ENCODE measurements at places on chromosomes 3 and 15.

- no peak for DNase-seq
These were observed 162.4 kb upstream of the STT3B start for GRCh38 chr3:31370380-31370666.

DNA sequence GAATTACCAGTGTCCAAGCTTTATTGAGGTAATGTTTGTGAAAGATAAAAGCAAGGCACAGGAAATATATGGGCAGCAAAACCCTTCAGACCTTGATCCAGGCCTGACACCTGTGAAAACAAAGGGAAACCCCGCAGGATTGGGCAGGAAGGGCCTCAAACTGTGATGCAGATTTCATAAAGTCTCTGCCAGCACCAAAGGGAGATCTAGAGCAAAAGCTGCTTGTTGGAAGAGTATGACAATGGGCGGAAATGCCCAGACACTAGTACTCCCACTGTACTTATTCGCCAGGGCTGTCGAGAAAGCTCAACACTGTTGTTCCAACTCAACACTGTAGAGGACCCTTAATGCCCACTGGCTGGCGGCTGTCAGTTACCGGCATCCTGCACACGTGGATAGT is 207.9 kb downstream of the CD47 start:
- no peak for DNase-seq

GRCh38 chr15:71447328-71448250 is 332.3 kb downstream of the THSD4 start:
- no peak for DNase-seq

- DNase-seq: no peak
These were observed 23.7 kb downstream of the ALPK3 start for GRCh38 chr15:84840741-84841429.

DNA sequence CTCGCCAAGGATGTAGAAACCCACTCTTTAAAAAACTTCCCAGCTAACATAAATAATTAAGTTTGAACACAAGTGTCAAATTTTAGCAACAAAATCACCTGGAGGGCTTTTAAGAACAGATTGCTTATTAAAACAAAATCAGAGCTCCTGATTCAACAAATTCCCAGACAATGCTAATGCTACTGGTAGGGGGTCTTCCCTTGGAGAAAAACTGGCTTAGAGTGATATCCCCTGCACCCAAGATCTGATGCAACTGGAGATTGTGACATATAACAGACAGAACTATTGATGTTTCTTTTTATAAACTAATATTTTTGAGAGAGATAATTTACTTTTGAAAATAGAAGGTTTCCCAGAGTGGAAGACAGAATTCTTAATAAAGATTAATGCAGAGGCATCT is 19.9 kb downstream of the IGSF10 start:
- no peak for DNase-seq

GRCh38 chr3:29195056-29195455 is 85.8 kb upstream of the RBMS3 start:
- DNase-seq: no peak

DNA sequence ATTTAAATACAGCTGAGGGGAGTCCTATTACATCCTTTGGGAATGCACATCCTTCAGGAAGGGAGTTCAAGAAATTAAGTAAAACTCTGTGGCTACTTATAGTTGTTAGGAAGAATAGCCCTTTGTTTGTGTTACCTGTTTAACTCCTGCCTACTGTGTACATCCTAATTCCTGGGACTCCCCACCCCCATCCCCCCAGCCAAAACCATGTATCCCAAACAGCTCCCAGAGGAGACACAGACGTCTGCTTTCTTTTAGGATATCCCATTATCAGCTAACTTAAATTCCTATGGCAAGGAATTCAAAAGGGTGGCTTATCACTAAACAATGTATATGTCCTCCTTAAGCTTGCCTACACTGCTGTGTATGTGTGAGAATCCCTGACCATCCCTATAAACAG is 581.7 kb downstream of the DIPK2A start:
- DNase-seq: no peak

GRCh38 chr3:112086875-112087524 is 811 bp downstream of the C3orf52 start:
- DNase-seq: no peak

Measured in NCI-H2029 treated with DMSO at 0.1 percent for 48 hours (cell line).